ENCODE measurements at places on chromosomes 6 and 20.

DNA sequence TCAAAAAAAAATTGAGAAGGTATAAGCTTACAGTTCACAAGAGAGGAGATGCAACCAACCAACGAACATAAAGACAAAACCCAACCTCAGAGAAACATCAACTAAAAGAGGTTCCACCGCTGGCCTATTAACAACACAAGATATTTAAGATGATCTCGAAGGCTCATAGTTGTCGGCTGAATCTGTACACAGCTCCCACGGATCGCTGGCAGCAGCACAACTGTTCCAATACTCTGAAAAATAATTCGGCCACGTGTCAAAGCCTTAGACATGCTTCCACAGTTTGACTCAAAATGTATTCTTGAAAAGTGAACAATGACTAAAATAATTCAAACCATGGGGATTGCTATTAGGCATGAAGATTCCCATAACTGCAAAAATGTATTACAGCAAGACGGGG lies 13.7 kb downstream of the EXOC2 start:
- DNase-seq = no peak

- DNase-seq = no peak
Measured at GRCh38 chr6:24931296-24931695, 4.5 kb downstream of the RIPOR2 start.

DNA sequence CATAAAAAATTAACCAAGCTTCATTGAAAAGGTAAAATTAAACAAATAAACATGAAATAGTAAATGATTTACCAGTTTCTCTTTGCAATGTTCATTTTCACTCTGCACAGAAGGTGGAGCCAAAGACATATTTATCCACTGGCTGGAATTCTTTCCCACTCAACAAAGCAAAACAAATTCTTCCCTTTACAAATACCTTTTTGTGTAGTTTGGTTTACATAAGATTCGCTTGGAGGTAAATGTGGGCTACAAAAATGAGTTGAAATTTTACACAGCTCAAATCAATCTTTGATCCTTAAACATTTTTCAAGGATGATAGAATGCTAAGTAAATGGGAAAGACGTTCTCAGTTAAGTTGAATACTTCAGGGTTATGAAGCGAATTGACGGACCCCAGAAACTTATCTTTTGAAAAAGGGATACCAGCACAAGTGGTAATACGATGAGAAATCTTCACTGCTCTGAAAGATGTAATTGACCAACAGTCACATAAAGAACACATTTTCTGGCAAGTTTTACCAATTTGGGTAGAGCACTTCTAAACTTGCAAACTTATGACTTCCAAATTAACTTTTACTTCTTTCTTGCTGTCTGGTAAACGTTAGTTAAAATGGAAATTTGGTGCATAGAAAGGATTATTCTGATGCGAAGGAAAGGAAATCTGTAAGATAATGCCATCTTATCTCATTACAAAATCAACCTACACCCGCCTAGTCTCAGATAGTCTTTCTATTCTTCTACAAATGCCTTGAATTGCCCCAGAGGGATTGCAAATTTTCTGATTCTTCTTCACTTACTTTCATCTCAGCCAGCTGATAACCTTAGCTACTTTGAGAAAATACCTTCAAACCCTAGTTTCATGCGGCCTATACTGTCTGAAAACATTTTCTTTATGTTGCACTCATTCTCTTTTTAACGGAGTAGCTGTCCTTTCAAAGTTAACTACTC lies 4.7 kb upstream of the GJA1 start:
- DNase-seq = no peak

DNA sequence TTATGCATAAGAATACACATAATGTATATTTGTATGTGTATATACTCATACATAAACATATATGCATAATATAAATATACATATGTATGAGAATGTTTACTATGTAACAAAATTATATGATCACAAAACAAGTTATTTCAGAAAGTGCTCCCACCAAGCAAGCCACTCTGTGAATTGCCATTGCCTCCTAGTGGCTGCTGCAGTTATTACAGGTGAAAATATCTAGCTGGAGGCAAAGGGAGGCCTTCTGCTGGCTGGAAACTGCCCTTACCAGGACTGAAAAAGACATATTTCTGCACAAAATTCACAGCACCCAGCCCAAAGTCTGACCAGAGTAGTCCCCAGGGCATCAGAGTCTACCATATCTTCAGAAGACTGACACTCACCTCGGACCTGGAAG lies 14.4 kb upstream of the ADAM33 start:
- no peak for DNase-seq

GRCh38 chr6:136114661-136115060 lies 135.4 kb downstream of the MTFR2 start:
- DNase-seq = no peak

GRCh38 chr6:47451162-47451561 lies 26.4 kb upstream of the CD2AP start:
- no peak for DNase-seq

DNA sequence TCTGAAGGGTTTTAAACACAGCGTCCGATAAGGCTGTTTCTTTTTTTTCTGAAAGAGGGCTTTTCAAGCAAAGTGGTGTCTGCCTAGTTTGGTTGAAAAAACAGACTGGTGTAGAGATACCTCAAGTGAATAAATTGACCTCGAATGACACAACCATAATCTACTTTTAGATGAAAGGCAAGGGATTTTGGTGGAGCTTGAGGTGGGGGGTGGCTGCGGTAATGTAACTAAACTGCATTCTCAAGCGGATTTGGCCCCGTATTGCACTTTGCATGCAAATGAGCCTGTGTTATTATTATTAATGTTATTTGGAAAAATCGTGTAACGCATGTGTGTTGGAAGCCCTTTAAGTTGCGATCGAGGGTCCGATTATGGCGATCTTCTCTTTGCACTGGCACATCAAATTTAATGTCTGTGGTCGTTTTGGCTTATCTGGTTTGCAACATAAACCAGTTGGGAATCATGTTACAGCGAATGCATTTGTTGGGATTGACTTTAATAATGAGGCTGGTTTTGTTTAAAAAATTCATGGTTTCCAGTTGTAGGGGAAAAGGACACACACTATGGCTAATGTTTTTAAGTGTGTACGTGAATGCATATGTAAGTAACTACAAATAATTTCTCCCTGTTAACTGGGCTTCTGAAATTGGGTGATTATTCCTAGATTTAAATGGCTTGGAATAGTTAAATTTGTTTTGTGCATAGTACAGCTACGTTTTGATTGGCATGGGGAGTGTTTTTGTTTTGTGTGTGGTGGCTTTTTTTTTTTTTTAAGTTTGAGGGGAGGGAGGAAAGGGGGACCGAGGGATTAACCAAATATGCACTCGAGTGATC lies 1.0 kb downstream of the JARID2 start:
- no peak for DNase-seq

GRCh38 chr6:42729731-42730130 lies 7.3 kb upstream of the PRPH2 start:
- no peak for DNase-seq

GRCh38 chr6:113649880-113650609 lies 207.1 kb upstream of the MARCKS start:
- DNase-seq = no peak

- no peak for DNase-seq
Measured at GRCh38 chr20:48986899-48987298, 59.2 kb upstream of the CSE1L start.

- no peak for DNase-seq
Measured at GRCh38 chr6:161487217-161487531, 213.3 kb upstream of the AGPAT4 start.

DNA sequence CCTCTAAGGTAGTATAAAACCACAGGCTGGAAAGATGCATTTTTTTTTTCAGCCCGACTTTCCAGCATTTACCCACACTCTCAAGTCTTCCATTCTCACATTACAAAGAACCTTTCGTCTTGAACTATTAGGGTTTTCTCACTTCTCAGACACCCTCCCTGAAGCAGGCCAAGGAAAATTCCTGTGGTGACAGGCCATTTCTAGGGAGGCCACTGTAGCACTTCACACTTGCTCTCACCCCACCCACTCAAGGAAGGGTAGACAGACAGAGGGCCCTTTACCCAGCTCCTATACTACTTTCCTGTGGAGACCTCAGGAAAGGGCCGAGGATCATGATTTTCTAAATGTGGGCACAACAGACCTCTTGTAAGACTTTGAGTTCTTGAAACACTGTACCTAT lies 27.7 kb downstream of the KCNS1 start:
- no peak for DNase-seq

DNA sequence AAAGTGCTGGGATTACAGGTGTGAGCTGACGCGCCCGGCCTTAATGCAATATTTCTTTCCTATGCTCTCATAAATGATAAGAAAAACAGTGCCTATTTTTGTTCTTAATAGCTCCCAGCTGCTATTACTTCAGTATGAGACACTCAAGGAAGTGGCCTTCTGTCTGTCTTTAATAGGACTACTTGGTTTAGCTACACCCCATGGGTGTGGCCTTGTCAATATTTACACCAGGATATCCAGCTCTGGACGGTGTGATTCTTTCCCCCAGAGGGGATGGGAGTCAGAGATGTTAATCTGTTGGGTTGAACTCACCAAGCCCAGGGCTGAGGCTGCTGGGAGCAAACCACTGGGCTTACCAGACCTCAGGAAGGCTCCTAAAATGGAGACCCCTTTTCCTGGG lies 134.2 kb downstream of the CEP57L1 start:
- DNase-seq = no peak

DNA sequence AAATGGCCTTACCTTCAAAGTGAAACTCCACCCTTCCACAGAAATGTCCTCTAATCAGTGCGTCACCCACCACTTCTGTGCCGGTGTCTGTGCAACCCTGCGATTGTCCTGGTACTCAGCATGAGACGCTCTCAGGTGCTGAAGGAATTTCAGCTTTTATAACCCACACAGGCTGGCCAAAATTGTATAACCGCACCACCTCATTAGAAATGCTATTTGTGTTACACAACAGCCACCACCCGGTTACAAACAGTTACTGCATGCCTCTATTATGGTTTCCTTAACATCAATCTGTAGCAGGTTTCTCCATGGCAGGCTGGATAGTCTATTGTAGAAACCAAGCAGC lies 51.5 kb downstream of the SLC23A2 start:
- DNase-seq = no peak

- no peak for DNase-seq
Measured at GRCh38 chr6:63802606-63803206, 167.1 kb downstream of the PHF3 start.

DNA sequence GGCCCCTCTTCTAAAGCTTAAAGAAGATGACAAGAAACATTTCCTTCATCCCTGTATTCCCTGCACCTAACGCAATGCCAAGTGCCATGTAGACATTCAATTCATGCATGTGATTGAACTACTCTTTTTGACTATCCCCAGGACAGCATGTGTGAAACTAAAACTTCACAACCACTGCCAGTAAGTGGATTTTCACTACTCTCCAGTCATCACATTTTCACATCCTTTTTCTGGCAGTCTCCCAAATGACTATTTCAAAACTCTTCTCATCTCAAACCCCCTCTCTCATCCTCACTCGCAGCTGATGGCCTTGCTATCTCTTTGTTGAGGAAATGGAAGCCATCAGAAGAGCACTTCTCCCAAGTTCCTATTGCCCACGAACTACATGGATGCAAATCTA lies 122.6 kb downstream of the OPRM1 start:
- DNase-seq = no peak

DNA sequence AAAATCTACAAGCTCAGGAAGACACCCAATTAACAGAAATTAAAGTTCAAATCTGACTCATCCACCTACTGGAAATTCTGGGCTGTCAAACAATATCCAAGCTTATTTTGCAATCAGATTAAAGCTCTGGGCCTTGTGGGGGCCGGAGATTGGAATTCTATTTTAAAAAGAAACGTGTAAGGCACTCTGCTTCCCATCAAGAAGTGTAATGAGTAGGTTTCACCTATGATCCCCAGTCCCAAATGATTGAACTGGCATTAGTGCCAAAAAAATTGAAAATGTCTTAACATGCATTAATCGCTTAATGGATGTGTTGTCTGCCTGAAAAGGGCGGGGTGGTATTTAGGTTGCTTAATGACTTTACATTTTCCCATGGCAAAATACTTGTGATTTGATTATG lies 542.4 kb upstream of the BTBD3 start:
- no peak for DNase-seq

DNA sequence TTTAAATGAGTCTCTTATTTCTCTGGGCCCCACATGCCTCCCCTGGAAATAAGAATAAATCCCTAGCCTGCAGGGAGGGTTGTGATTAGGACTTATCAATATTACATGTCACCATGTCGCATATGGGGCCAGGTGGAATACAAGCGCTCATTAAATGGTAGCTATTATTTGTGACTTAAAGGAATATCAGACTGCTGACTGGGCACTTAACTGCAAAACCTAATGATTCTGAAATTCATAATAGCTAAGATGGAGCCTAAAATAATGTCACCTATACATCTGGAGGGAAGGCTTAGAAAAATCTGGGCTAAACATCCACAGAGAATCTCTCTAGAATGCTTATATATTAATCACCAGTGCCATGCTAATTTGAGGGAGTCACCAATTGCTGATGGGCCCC lies 106.5 kb downstream of the LRFN2 start:
- no peak for DNase-seq

GRCh38 chr6:166259296-166259977 lies 48.8 kb downstream of the PRR18 start:
- no peak for DNase-seq

- DNase-seq = no peak
Measured at GRCh38 chr20:2695206-2695983, 2.8 kb downstream of the EBF4 start.

DNA sequence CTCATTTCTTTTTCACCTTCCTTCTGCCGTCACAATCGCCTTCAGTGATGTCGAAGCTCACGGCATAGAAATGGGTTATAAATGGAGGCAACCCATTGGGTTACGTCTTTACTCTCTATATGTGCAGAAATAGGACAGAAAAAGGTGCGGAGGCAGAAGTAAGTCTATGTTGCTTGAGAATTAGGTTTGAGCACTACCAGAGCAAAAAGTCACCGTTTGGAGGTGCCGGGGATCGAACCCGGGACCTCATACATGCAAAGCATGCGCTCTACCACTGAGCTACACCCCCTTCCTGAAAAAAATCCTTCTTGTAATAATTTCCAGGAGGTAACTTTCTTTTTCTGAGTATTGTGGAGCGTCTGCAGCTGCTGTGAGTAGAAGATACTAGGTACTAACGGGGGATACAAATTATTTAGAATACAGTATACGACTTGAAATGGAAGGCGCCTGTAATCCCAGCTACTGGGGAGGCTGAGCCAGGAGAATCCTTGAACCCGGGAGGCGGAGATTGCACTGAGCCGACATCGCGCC lies 134.2 kb downstream of the TRIM27 start:
- DNase-seq = peak; percentile 30

GRCh38 chr20:51862796-51863195 lies 60.5 kb upstream of the SALL4 start:
- DNase-seq = no peak

GRCh38 chr20:40275738-40276137 lies 413.3 kb downstream of the MAFB start:
- no peak for DNase-seq

- no peak for DNase-seq
Measured at GRCh38 chr6:4071330-4071729, 7.6 kb downstream of the FAM217A start.

Data from stimulated activated CD4-positive, alpha-beta T cell treated with anti-CD3 and anti-CD28 coated beads, Interleukin-15, amount 100 ng/mL, for 48 hours (primary cell).